ENCODE measurements at places on chromosomes 16 and 17.
A peak's percentile ranks its signal among the peaks of the same experiment; 100 is the strongest.

DNA sequence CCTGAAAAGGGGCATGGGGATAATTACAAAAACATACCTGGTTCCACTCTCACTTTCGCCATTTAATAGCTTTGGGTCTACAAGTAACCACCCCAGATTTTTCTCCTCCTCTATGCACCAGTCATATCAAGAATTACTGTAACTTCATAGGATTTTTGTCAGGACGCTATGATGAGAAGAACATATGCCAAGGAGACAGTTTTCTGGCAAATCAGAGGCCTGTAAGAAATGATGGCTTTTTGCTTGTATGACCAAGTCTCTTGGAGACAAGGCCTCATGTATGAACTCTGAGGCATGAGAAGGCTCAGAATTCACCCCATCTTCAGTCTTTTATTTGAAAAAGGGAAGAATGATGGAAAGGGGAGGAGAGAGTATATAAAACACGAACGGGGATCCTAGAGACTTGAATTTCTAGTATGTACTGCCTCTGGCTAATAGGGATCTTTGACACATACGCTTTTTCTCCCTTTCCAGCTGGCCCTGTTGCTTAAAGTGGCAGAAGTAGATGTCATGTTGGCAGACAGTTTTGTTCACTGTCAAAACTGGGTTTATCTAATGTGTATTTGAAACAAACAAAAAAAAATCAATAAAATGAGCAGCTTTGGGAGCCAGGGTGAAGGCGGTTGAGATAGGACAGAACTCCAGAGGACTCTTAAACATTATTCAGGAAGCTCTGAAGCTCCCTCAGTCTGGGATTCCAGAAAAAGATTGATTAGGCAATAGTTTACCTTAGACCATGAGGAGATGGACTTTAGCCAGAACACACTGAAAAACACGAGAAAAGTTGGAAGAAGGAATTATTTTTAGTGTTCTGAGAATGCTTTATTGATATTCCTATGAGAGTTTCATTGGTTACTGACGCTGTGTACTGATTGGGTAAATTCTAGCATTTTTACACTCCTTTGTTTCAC is 656.6 kb downstream of the WWOX start:
- no peak for DNase-seq

- no peak for DNase-seq
These were observed 63.6 kb downstream of the CACNG5 start for GRCh38 chr17:66898536-66898935.

- DNase-seq = no peak
These were observed 14.3 kb downstream of the LITAF start for GRCh38 chr16:11572301-11572995.

- no peak for DNase-seq
These were observed 59.1 kb downstream of the GRIN2A start for GRCh38 chr16:10123141-10123540.

GRCh38 chr16:4676831-4677230 is 16.5 kb upstream of the NUDT16L1 start:
- DNase-seq = no peak

DNA sequence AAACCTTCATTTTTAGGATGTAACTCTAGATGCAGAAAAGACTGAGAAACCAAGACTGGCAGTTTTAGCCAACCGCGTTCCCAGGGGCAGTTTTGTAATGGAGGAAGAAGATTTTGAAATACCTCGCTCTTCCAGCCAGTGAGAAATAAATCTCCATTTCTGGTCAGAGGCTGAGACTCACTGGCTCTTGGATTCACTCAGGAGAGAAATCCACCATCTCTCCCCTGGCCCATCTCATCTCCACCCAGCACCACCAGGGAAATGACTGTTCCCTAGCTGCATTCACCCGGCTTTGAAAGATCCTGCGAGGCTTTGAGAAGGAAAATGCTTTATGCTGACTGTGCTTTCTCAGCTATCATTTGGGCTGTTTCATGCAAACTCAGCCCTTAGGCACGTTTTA is 185.2 kb downstream of the SOX9 start:
- DNase-seq = no peak

DNA sequence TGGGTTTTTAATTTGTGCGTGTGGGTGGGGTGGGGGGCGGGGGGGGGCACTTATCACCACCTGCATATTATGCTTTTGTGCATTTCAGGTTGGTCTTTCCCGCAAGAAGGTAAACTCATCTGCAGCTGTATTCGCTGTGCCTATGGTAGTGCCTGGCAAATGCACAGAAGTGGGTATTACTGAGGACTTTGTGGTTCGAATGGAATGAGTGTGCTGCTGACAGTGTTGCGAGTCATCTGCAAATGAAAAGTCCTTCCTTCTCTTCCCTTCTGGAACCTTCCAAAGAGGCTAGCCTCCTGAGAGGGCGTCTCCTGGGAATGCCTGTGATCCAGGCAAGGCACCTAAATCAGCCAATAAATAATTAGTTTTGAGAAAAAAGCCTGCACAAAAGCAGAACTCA is 532.9 kb downstream of the MAF start:
- DNase-seq = no peak

- DNase-seq = no peak
These were observed 22.7 kb downstream of the ASGR1 start for GRCh38 chr17:7156342-7156940.

- no peak for DNase-seq
These were observed 998 bp upstream of the PRKCA start for GRCh38 chr17:66301367-66301863.

- DNase-seq = no peak
These were observed 140.9 kb downstream of the MRTFB start for GRCh38 chr16:14211856-14212543.

DNA sequence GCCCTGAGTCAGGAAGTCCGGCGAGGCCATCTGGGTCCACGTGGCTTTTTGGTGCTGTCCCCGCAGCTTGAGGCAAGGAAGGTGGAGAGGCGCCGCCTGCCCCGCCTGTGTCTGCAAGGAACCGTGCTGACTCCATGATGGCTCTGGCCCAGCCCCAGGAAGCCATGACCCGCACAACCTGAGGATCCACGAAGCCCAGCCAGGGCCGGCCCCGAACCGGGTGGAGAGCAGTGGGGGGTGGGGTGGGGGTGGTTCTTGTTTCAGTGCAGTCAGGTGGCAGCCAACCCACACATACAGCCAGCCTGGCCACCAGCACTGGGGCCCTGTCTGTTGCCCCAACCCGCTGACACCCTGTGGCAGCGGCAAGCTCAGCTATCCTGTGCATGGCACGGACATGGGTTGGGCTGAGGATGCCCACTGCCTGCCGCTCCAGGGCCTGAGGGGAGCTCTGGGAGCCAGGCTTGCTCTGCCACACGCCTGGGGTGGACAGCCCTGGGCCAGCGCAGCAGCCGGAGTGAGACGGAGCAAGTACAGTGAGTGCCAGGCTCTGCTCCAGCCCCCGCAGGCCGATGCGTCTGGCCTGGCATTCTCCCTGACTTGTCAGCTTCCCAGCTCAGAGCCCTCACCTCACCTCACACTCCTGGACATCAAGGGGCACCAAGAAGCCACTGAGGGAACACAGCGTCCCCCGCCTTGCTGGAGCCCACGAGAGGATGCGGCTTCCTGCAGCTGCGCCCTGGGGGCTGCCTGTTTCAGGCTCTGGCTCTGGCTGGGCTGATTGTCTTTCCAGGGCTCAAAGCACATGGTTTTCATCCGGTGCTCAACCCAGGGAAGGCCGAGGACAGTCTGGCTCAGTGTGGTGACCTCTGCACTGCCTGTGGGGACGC is 68.8 kb downstream of the LMF1 start:
- DNase-seq = no peak

DNA sequence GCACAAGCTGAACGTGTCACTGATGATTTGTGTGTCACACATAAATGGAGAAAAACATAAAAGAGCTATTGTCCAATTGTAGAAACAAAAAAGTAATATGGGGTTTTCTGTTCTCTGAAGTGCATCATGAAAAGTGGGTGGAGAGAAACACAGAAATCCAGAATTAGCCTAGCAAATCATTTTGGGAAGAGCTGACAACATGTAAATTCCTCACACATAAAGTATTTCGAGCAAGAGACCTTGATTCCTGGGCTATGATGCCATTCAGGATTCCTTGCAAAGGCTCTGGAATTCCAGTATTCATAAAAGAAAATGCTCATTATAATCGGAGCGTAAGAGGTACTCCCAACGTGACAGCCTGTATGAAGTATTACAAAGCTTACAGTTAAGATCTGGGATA is 1.1 kb downstream of the DCUN1D3 start:
- DNase-seq = no peak

DNA sequence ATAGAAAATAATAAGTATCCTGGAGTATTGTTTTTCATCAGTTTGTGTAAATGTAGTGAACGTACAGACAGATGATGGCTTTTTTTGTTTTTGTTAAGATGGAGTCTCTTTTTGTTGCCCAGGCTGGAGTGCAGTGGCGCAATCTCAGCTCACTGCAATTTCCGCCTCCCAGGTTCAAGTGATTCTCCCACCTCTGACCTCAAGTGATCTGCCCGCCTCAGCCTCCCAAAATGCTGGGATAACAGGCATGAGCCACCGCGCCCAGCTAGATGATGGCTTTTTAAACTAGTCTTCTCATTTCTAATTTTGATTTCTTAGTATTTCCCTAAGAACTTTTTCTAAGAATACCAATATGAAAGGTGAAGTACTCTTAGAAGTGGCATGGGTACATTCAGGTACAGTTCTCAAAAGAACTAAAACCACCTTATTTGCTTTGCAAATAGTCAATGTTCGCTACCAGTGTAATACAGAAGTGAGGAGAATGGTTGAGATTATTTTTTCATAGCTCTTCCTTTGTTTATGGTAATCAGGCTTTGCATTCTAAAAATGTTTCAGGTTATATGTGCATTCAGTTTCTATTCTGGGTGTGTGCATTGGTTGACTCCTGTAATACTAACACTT is 34.2 kb downstream of the TTC19 start:
- DNase-seq = no peak

DNA sequence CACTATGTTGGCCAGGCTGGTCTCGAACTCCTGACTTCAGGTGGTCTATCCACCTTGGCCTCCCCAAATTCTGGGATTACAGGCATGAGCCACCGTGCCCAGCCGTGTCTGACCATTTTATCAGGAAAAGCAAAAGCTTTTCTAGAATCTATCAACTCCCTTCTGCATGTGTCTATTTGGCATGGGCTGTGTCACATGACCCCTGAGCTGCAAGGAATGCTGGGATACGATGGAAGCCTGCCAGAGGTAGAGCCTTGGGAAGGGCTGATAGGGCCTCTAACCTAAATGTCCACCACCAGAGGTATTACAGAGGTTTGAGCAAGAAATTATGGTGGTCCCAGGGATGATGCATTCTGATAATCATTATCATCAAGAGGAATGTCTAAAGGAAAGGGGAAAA is 616.2 kb downstream of the WWOX start:
- DNase-seq = no peak

DNA sequence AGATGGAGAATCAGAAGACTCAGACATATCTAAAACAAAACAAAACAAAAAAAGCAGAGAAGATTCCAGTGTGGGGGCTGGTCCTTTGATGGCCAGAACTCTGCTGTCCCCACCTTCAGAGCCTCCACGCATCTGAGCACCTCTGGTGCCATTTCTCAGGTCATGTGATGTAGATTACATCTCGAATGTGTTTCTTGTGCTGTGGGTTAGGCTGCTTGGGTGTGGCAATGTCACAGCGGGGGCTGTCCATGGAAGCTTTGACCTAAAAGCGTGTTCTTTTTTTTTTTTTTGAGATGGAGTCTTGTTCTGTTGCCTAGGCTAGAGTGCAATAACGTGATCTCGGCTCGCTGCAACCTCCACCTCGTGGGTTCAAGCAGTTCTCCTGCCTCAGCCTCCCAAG is 51.2 kb downstream of the PLD6 start:
- DNase-seq = no peak

GRCh38 chr17:69485251-69485661 is 70.8 kb downstream of the MAP2K6 start:
- no peak for DNase-seq

- no peak for DNase-seq
These were observed 39.6 kb downstream of the WSB1 start for GRCh38 chr17:27333410-27333980.

DNA sequence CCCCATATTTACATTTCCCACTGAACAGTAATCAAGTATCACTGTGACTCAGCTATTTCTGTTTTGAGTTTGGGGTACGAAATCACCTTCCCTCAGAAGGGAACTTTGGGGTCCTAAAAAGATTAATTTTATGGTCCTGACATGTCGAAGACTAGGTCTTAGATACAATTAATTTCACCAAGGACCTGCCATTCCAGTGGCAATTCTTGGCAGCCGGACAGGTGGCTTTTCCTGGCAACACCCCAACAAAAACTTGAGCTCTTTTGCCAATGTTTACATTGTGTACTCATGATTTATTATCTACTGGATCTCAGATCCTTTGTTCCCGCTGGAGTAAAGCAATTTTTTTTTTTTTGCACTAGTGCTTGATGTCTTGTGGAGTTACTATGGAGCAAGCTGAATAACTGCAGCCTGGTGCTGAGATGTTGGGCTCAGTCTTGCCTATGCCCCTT is 14.4 kb downstream of the SLFN5 start:
- peak; percentile 52 for DNase-seq

DNA sequence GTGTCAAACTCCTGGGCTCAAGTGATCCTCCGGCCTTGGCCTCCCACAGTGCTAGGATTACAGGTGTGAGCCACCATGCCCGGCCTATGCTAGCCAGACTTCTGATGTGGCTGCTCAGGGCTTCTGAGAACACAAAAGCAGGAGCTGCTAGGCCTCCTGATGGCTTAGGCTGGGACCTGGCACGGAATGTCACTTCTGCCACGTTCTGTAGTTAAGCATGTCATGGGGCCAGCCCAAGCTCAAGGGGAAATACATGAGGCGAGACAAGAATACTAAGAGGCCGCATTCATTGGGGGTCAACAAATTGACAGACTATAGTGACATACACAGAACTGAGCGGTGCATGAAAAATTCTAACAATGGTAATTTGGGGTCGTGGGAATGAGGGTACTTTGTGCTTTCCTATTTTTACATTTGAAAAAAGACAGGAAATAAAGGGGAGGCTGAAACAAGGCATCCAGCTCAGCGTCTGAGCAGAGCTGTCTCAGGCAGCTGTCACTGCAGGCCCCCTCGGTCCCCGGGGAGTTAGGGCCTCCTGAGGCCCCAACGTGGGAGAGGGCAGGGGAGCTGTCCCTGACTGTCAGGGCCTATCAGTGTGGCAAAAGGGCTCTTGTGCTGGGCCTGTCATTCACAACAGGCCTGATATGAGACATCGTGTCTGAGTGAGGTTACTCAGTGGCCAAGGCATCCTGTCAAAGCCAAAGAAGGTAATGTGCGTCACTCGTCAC is 26.4 kb downstream of the CFAP20 start:
- peak; percentile 47 for DNase-seq

- no peak for DNase-seq
These were observed 1336.0 kb upstream of the CDH8 start for GRCh38 chr16:63372283-63372682.

- no peak for DNase-seq
These were observed 7.5 kb downstream of the FLOT2 start for GRCh38 chr17:28889996-28890395.

GRCh38 chr17:62017496-62017895 is 47.6 kb downstream of the MED13 start:
- no peak for DNase-seq

GRCh38 chr16:65406933-65407332 is 285.1 kb upstream of the CDH11 start:
- DNase-seq = no peak

Data from retinal pigment epithelial cell (primary cell).